ENCODE measurements at places on chromosomes 13 and 19. TPM values are rescaled to one million over a fixed set of nuclear protein-coding genes. Genes with fewer than 3 reads are reported as not detected.

DNA sequence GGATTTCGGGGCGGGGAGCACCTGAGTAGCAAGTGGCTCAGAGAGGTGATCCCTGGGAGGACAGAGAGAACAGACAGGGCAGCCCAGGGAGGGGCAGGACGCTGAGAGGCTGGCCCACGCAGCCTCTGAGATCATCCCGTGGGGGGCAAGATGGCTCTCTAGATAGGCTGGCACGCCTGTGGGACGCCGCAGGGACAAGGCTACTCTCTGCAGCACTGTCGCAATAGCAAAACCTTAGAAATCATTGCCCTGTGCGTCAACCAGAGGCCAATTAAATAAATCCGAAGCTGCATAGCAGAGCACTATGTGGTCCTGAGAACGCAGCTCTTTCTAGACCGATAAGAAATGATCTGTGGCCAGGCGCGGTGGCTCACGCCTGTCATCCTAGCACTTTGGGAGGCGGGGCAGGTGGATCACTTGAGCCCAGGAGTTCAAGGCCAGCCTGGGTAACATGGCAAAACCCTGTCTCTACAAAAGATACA is 5.1 kb downstream of the PEX11G start:
- DNase-seq, result no peak

GRCh38 chr19:11203194-11204075 is 6.1 kb upstream of the KANK2 start:
- peak; percentile 96 for DNase-seq

Gene SH2D3A
- total RNA-seq, result 0.33 TPM

DNA sequence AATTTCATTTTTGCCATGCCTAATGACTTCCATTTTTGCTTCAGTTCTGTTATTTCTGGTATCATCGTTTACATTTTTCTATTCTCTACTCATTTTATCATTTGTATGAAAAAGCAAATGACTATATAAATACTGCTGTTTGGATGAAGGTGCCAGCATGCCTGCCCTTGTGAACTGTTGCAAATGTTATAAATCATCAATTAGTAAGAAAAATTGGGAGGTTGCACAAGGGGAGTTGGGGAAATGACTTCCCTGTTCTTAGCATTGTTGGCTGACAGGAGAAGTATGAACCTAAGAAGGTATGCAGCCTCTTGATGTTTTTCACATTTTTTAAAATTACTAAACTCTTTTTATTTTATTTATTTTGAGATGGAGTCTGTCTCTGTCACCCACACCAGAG is 15.1 kb downstream of the SAFB start:
- DNase-seq, result no peak

DNA sequence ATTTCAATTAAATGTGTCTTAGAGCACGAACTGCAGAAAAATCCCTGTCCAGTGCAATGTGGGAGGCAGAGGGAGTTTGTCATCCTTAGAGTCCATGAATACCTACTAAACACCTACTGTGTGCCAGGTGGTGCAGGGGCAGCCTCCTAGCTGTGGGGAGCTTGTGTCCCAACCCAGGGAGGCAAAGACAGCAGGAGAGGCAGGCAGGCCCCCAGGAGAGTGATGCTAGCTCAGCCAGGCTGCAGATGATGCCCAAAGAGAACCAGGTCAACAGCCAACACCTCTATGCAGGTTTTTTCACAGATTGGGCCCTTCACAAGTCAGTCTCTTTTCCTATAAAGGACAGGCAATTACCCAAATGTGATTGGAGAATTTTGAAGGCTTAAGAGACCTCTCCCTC is 108.2 kb upstream of the UQCRFS1 start:
- no peak for DNase-seq

Gene ZNF154
- total RNA-seq, result 7.0 TPM

Measured in esophagus muscularis mucosa (tissue), 4 donors.